ENCODE measurements at places on chromosomes 2 and 18. TPM values are rescaled to one million over a fixed set of nuclear protein-coding genes. Genes with fewer than 3 reads are reported as not detected.

The TLX2 gene
- not detected for total RNA-seq

The NYAP2 gene
- not detected for total RNA-seq

The CPO gene
- not detected for total RNA-seq

The FOXD4L1 gene
- 0.13 TPM for total RNA-seq

The UGT1A6 gene
- not detected for total RNA-seq

The SLC9A4 gene
- total RNA-seq = 0.03 TPM

The TFCP2L1 gene
- under 0.01 TPM for total RNA-seq

The MC2R gene
- not detected for total RNA-seq

The AQP12B gene
- total RNA-seq = not detected

The SLC11A1 gene
- 0.13 TPM for total RNA-seq

The LYPD6 gene
- 0.07 TPM for total RNA-seq

The FAM98A gene
- total RNA-seq = 65.1 TPM

The CDH2 gene
- 368 TPM for total RNA-seq

The GALR1 gene
- not detected for total RNA-seq

The FN1 gene
- total RNA-seq = 31,457 TPM
